Left ventricle myocardium inferior (tissue), 1 donor: ENCODE measurements at places on chromosomes 5 and 9.
A peak's percentile ranks its signal among the peaks of the same experiment; 100 is the strongest.

DNA sequence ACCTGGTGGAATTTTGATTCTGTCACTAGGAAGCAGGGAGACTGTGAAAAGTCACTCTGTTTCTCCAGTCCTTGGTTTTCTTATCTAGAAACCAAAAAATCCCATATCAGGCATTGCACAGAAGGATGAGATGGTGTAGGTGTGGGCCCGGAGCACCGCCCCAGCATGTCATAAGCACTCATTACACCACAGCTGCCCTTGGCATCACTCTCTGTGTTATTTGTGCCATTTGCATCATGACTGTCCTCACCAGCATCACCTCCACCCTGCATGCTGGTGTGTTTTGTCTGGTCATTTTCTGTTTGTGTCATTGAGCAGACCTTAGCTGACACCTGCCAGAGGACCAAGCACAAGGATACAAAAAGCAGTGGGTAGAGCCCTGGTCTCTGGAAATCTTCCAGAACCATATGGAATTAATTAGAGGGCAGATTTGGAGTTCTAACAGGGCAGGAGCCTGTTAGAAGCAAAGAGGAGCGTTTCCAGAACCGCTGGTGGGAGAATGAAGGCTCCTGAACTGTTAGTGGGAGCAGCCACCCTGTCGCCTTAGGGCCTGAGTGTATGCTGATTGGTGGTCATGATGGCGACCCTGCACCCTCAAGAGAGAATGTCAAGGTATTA is 99.3 kb downstream of the AMBP start:
- no peak for DNase-seq

DNA sequence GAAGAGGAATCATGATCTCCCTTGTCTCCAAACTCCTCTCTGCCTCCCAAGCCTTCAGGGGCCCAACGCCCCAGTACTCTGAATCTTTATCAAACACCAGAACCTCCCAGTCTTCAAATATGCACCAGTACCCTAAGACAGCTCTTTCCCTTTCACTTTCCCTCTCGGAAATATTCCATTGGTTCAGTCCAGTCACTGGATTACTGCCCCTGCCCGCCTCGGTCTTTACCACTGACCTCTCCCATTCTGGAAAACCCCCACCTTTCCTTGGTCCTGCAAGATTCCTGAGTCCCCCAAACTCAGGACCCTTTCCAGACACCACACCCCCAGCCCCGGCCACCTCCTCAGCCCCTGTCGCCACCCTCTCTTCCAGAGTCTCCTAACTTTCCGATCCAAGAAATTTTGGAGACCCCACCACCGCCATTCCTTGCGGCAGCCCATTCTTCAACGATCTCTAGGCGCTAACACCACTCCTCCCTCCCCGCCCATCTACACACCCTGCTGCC is 674 bp downstream of the C5orf15 start:
- DNase-seq: no peak

- no peak for DNase-seq
Observed at GRCh38 chr9:137632230-137633161, 13.7 kb downstream of the EHMT1 start.

DNA sequence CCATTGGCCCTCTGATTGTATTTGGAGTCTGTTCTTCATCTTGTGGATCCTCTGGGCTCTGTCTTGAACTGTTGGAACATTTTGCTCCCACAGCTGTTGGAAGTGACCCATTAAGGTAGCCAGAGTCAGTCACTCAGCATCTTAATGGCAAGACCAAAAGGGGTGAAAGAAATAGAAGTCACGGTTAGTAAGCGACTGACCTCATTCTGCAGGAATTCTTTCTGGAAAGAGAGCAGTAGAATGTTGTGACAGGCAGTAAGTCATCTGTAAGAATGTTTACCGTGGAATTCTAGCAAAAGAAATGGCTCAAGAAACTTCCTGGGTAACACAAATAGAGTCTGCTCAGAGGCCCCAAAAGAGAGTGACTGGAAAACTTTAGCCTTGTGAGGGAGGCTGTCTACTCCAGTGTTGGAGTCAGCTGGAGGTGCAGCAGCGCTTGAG is 28.6 kb upstream of the TNC start:
- DNase-seq: no peak

- DNase-seq: no peak
Observed at GRCh38 chr9:38196714-38197113, 127.7 kb upstream of the SHB start.

GRCh38 chr5:95620870-95621838 is 1.3 kb downstream of the GPR150 start:
- DNase-seq: peak; percentile 32

DNA sequence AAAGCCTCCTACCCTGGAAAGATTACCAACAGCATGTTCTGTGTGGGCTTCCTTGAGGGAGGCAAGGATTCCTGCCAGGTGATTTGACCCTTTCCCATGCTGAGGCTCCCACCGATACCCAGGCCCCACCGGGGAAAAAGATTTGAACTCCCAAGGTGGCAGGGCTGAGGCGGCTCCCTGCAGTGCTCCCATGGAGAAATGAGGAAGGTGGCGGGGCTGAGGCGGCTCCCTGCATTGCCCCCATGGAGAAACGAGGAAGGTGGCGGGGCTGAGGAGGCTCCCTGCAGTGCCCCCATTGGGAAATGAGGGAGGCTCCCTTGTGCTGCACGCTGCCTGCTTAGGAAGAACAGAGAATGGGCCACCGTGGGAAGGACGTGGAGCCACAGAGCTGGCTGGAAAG is 3.2 kb downstream of the PRSS3 start:
- no peak for DNase-seq

DNA sequence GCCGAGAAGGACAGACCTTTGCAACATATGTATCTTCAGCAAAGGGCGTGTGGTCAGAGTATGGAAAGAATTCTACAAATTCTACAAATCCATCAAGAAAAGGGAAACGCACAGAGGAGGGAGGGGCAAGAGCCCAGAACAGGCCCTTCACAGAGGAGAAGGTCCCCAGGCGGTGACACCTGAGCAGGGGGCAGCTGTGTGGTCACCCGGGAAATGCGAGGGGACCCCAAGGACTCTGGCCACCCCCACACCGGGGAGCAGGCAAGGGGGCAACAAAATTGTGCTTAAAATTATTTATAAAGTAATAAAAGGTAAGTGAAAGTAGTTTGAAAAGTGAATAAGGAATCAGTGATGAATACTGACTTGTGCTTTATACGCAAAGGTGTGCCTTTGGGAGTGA is 17.6 kb downstream of the NACC2 start:
- DNase-seq: no peak

DNA sequence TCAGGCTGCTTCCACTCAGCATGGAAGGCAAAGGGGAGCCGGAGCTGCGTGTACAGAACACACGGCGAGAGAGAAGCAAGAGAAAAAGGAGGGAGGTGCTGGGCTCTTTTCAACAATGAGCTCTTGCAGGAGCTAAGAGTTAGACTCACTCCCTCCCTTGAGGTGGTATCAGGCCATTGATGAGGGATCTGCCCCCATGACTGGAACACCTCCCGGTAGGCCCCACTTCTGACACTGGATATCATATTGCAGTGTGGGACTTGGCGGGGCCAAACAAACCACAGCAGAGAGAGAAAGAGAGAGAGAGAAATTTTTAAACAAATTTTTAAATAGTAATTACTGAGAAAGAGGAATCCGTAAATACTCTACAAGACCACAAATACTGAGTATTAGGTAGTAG is 182.2 kb downstream of the TRIO start:
- no peak for DNase-seq

DNA sequence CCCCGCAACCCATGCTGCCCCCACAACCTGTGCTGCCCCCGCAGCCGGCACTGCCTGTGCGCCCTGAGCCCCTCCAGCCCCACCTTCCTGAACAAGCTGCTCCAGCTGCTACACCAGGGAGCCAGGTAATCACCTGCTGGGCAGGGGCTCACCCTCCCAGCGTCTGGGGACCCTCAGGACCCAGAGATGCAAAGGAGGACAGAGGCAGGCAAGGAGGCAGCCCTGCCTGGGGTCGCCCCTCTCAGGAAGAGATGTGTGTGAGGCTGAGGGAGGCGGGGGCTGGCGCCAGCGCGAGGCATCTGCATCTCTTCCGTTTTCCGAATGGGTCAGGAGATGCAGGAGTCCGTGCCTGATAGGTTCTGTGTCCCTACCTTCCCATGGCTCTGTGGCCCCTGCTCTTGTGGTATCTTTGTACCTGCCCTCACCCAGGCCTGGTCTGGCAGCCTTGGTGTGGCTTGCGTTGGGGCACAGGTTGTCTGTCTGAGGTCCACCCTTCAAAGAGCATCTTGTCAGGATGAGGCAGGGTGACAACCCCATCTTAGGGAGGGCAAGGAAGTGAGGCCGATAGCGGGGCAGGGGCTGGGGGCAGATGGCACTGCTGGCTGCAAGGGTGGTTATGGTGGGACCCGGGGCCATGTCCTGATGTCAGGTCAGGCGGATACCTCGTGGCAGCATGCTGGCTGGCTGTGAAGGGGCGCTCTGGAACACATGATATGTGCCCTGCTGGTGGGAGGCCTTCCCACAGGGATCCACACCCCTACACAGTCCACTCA is 75.7 kb downstream of the WNK2 start:
- DNase-seq: no peak

GRCh38 chr9:131618071-131618479 is 72.8 kb downstream of the PRRT1B start:
- peak; percentile 75 for DNase-seq

DNA sequence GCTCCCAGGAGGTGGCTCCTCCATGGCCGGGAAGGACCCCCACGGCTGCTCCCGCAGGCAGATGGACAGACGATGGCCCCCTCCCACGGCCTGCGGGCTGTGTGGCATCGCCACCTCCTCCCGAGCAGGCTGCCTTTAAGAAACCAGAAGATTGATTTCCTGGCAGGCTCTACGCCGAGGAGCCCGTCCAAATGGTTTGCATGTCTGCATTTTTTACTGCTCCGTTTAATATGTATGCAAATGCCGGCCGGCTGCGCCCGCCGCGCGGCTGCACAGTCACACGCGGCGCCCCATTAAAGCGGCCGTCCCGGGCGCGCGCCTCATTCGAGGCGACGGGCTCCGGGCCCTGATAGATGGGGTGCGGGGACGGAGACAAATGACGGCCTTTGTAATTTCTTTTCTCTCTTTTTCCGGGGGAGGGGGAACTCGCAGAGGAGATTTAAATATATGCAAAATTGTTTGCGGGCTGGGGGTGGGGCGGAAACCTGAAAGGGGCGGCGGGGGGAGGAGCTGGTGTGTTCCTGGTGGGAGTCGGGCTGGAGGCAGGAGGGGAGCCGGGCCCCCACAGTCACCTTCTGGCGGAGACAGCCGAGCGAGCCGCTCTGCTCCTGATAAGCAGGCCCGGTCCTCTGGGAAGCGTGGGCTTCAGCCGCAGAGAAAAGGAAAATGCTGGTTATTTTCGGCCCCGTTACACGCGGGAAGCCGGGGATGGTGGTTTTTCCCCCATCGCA is 158.7 kb upstream of the IER5L start:
- DNase-seq: no peak

DNA sequence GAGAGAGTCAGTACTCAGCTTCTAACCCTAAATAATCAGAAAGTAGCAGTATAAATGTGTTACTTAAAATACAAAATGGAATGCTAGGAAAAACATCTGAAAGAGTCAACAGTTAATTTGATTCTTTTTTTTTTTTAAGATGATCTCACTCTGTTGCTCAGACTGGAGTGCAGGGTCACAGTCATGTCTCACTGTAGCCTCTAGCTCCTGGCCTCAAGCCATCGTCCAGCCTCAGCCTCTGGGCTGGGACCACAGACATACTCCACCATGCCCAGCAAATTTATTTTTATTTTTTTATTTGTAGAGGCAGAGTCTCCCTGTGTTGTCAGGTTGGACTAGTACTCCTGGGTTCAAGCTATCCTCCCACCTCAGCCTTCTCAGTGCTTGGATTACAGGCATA is 424.9 kb downstream of the IRX2 start:
- no peak for DNase-seq

DNA sequence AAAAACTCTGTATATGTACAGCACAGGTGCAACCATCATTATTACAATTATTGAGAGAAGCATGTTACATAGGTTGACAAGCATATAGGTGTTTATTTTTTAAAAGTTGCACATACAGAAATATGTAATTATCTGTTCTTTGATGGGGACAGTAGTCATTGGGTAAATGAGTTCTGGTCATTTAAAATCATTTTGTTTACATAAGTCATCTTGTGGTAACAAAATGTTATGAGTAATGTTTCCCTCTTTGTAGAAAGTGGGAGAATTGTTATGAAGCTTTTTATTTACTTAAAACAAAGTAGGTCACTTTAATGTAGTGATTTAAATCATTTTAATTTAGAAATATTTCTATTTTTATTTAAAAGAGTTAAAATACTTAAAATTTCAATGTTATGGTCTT is 33.8 kb upstream of the FBXL17 start:
- DNase-seq: no peak

- DNase-seq: no peak
Observed at GRCh38 chr9:32839013-32839885, 55.9 kb downstream of the TMEM215 start.

GRCh38 chr9:131407717-131408195 is 13.9 kb downstream of the PRRC2B start:
- peak; percentile 37 for DNase-seq

- DNase-seq: no peak
Observed at GRCh38 chr5:167982-168660, 23.2 kb upstream of the LRRC14B start.

GRCh38 chr9:134348404-134349155 is 22.3 kb downstream of the RXRA start:
- no peak for DNase-seq

DNA sequence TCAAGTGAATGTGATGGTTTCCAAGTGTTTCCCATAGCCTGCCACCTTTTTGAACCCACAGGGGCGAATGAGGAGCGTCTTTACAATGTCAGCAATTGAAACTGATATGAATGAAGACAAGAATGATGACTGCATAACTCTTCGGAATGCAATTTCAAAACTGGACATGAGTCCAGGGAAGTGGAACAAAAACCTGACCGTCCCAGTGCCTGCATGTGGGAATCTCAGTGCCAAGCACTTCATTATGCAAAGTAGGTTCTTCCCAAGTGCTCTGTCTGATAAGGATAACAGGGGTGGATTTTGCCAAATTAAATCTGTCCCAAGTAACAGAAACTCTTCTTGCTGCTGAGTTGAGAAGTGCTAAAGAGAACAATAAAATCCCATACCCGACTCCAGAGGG is 243.8 kb upstream of the ADAMTS16 start:
- no peak for DNase-seq

GRCh38 chr9:70257991-70258691 is 637 bp upstream of the SMC5 start:
- no peak for DNase-seq

- no peak for DNase-seq
Observed at GRCh38 chr5:64688965-64689364, 1.3 kb upstream of the SHISAL2B start.

DNA sequence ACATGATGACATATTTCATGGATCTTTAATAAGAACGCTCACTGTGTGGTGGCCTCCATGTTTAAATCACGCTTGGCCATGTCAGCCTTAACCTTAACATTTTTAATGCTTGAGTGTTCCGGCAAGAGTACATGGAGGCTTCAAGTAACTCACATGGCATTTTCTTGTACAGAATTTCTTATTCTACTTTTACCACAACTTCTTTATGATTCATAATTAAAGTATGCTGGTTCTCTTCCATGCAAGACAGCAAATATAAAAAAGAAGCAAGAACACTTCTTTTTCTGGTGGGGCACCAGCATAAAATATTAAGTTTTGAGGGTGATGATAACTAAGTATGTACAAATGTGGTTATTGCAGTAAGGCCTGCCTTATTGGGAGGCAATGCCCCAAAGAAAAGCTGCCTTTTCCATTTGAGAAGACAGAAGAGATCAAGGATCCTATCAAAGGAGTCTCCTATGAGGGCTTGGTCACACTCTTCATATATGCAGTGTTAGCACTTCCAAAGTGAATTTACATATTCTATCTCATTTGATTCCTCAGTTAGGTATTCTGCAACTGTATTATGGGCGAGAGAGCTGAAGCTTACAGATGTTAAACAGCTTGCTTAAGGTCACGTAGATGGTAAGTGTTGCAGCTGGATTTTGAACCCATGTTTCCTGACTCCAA is 382.7 kb upstream of the MEF2C start:
- DNase-seq: no peak
